T-helper 22 cell (primary cell): ENCODE measurements at places on chromosomes 2 and 18.

DNA sequence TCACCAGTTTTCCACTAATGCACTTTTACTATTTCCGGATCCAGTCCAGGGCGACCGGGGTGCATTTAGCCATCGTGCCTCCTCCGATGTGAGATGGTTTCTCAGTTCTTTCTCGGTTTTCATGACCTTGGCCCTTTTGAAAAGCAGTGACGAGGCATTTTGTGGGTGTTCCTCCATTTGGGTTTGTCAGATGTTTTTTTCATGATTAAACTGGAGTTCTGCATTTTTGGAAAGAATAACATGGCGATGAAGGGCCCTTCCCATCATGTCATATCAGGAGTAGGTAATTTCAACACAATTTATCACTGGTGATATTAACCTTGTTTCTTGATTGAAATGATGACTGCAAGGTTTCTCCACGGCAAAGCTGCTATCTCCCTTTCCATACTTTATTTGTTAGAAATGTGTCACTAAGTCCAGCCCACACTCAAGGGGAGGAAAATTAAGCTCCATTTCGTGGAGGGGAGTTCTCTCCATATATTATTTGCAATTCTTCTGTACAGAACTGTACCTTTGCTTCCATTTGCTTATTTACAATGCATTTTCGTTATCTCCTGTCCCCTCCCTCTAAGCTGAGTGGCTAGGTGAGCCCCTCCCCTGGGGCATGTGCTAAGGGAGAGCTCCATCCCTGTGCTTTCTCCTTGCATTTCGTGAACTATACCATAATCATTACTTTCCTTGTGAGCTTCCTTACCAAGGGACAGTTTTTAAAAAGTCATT lies 8.9 kb upstream of the KLF11 start:
- DNase-seq: no peak

GRCh38 chr2:57809230-57809629 lies 237.4 kb upstream of the VRK2 start:
- DNase-seq: no peak

- no peak for DNase-seq
These were observed 35.6 kb upstream of the SYT4 start for GRCh38 chr18:43312891-43313290.

DNA sequence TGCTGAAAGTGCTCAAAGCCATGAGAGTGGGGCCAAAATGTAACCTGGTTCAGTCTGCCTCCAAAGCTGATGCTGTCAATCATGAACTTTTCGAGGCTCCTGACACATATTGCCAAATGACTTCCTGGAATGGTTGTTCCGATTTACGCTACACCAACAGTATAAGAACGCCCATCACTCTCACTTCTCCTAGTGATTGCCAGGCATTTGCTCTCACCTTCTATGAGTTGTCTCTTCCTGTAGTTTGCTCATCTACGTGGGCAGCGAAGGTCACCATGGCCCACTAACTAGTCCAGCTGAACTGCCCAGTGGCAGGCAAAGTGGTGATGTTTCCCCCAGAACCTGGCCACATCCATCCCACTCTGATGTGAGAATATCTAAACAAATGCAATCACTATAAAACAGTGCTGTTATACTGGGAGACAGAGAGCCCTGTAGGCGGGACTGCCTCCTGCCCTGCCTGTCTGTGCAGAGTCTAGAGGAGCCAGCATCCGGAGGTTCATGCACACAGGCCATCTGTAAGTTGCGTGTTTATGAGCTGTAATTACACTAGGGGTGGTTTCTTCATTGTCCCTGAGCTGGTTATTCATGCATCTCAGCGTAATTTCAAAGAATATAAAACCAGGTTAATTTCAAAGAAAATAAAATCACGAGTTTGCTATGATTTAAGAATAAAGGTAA lies 8.8 kb upstream of the CABLES1 start:
- no peak for DNase-seq

DNA sequence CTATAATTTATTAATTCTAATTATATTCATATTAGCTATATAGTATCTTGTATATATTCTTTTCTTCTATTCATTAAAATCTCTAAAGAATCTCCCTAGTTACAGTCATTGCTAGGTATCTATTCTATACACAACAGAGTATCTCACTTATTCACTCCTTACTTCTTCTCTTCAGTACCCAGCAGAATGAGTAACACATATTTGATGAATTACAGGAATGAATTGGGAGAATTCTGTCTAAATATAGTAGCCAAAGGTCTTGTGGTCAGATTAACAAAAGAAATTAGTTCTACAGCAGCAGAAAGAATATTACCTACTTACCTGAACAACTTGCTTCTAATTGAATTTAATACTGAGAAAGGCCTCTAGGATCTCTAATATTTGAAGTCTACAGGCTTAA lies 758.0 kb upstream of the ZEB2 start:
- DNase-seq: no peak

DNA sequence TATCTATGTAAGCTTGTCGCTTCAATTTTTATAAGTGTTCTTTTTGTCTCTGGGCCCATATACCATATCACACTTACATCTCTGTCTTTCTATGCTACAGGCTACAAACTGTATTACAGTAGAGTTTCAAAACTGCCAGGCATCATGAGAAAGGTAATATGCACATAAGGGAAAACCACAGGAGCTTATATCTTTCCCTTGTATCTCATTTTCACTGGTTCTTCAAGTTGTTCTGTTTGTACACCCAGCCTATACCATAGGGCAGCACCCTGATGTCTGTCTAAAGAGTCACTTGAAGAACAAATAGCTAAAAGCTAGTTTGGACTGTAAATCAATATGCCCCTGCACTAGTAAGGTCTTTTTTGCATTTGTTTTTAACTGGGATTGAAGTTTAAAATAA lies 366.7 kb downstream of the FIGN start:
- no peak for DNase-seq

- DNase-seq: no peak
These were observed 274.4 kb upstream of the SLC14A2 start for GRCh38 chr18:45340884-45341283.

GRCh38 chr2:8918412-8918811 lies 81.0 kb upstream of the KIDINS220 start:
- no peak for DNase-seq

- DNase-seq: no peak
These were observed 63.7 kb upstream of the BCL2L11 start for GRCh38 chr2:111057045-111057444.

DNA sequence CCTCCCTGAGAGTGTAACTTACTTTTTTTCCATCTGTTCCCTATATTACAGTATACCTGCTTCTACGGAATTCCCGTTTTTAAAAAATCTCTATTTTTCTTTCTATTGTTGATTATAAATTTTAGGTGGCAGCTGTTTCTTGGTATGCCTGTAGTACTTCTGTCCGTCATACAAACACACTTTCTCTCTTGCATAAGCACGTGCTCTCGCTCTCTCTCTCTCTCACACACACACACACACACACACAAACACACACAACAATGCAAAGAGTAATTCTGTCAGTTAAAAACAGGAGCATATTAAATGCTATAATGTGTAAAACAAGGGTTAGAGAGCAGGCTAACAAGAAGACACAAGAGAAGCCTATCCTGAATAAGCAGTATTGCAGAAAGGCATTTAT lies 140.5 kb downstream of the THADA start:
- DNase-seq: no peak

DNA sequence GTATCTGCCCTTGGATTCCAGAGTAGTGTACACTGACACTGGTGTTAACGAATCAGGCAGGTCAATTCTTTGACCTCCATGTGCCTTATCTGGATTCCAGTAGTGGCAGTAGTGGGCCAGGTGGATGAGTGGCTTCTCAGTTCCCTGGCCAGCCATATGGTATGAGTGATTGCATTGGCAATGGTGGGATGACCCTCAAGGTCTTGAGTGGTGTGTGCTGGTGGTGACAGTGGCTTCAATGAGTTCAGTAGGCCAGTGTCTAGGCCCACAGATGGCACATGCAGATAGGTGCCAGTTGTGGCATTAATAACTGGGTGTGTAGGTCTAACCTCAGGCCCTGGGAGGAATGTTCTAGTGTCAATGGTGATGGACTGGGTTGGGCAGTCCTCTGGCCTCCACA lies 674.1 kb upstream of the NXPH2 start:
- DNase-seq: no peak

DNA sequence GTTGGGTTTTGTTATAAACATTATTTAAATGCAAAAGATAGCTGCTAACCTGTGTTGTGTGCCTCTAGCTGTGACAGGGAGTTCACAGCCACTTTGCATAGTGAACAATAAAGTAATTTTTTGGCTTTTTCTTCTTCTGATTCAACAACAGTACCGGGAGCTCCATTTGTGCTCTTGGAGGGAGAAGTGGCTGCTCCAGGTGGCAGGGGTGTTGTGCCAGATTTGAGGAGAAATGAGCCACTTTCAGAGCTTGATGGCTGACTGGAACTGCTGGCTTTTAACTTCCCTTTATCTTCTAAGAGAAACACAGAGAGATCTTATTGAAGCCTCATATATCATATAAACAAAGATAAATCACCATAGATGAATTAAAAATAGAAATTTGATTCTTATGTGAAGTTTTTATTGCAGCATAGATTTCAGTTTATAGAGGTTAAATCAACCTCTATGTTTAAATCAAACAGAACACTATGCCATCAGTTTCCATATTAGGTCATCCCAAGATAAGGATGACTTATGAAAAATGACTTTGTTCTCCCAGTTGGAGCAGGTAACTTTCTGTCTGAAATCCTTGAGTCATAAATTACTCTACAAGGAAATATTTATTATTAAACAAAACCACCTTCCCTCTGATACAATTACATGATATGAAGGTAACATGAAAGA lies 182.0 kb upstream of the SESTD1 start:
- DNase-seq: no peak

DNA sequence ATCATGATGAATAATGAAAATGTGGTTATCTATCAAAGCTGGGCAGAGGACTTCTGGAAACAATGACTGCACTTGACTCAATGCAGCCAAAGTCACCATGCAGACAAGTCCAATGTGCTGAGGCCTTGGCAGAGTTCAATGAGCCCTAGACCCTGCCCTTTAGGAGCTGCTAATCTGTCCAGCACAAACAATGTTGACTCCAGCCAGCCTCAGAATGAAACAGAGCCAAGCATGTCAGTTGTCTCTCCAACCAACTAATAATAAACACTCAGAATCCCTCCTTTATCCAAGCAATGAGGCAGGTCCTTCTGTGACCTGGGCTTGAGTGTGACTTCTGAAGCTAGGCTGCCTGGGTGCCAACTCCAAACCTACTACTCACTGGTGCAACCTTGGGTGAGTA lies 270.6 kb downstream of the BCL11A start:
- no peak for DNase-seq

- DNase-seq: no peak
These were observed 137.6 kb upstream of the ID2 start for GRCh38 chr2:8544171-8544785.

- no peak for DNase-seq
These were observed 69.0 kb downstream of the CPO start for GRCh38 chr2:207008105-207008990.

DNA sequence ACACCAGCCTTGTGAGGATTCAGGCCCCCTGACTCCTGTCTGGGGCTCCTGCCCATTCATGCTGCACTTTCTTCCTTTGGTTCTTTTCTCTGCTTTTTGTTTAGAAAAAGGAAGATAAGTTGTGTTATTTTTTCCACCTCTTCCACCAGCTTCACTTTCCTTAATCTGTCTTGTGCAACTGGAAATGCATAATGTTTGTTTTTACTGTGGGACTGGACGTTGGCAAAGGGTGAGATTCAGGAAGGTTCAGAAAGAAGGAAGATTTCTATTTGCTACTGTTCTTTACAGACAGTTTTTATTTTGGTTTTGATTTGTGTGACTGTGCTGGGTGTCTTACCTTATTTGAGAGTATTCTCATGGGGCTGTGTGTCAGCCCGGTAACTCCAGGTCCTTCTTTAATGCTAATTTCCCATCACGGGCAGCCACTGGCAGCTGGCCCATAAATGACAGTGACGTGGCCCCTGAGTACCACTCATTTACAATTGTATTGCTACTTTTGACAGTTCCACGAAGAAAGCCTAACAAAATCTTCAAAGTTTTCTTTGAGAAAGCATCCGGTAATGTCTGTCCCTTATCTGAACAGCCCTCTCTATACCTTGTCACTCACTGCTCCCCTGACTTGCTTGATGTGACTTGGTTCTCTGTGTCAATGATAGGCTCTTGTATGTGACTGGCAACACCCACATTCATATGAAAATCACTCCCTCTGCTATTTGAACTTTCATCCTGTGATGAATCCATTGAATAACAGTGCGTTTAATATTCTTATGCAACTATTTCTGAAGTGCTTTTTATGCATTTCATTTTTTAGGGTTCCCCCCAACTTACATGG lies 32.7 kb downstream of the RHBDD1 start:
- DNase-seq: no peak

DNA sequence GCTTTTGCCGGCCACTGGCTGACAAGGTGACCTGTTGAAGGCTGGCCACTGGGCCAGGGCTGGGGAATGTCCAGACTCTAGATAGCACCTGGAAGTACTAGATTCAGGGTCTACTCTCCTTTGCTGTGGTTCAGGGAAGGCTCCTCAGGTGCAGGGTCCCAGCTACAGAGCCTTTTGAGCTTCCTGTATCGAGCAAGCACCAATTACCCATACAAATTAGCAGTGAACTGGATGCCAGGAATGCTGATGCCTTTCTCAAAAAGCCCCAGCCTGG lies 213.4 kb downstream of the CYP26B1 start:
- DNase-seq: no peak

GRCh38 chr2:203973676-203974075 lies 37.1 kb downstream of the ICOS start:
- DNase-seq: no peak

DNA sequence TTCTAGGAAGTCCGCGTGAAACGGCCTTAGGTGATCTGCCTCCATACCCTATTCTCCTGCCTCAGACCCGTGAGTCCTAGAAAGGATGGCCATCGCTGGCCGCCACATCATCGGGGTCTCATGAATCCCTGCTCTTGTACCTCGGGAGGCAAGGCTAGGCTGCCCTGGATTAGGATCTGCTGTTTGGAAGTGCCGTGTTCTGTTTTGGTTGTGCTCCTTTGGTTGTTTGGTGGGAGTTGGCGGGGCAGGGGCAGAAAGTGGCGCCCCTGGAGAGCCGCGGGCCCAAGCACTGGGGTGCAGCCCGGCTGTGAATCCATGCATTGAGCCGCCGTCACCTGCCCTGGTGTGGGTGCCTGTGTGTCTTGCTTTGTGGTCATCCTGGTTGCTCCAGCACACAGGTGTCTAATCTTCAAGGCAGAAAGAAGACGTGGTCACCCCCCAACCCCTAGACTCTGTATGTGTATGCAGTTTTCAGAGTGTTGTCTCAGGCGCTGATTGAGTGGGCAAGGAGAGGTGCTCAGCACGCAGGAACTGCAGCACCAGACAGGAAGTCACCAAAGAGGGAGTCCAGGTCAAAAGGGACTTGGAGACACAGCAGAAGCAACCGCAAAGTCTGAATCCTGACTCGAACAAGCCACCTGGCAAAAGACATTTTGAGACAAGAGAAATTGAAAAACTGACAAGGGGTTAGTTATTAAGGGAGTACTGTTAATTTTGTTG lies 80.0 kb upstream of the LDLRAD4 start:
- no peak for DNase-seq
